ENCODE measurements at places on chromosomes 2 and 18.

GRCh38 chr2:178452870-178453269 lies 1.7 kb downstream of the PJVK start:
- no peak for DNase-seq

GRCh38 chr2:204730603-204731002 lies 185.3 kb downstream of the PARD3B start:
- DNase-seq = no peak

DNA sequence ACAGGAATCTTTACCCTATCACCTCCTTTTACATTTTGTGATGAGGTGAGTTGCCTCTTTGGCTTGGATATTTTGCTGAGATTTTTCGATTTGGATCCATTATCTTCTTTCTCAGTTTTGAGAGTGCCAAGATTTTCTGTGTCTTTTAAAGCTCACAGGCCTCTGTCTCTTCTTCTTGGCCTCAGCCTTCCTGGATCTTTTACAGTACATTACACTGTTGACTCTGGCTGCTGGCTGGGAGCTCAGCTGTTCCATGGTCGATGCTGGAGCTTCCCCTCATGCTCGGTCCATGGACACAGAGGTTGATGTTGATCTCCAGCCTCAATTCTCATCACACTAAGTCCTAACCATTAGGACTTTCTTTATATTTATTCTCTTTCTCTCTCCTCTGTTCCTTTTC lies 332.8 kb upstream of the UBE2E3 start:
- DNase-seq = no peak

DNA sequence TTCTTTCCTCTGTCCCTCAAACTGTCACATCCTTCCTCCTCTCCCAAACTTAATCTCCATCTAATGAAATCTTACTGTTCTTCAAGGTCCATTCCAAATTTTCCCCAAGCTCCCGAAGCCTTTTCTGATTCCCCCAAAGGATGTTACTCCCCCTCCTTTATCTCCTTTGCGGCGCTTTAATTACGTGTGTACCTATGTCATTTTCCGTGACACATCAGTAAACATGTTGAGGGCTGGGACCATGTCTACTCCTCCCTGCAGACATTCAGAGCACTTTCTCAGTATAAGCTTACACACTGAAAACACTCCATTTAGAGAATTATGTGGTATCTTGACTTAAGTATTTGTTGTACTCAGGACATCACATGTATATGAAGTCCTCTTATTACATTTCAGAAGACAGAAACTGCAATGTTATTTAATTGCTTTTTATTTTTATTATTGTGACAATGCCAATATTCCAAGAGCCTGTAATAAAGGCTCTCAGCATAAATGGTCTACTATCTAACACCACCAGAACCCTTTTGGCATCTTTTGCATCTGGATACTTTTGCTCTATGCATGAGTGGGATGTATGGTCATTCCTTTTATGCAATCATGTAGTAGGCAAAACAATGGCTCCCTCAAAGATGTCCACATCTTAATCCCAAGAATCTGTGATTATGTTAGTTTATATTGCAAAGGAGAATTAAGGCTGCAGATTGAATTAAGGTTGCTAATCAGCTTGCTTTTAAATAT lies 1.8 kb downstream of the NMI start:
- peak; percentile 24 for DNase-seq

- no peak for DNase-seq
Observed at GRCh38 chr2:193989645-193990044, 1667.4 kb upstream of the SLC39A10 start.

Measured in hematopoietic multipotent progenitor cell treated with erythropoietin and hydrocortisone succinate and interleukin-3 and kit ligand, for 15 days (in vitro differentiated cells).